ENCODE measurements at places on chromosomes 11 and 22.
A peak's percentile ranks its signal among the peaks of the same experiment; 100 is the strongest.

DNA sequence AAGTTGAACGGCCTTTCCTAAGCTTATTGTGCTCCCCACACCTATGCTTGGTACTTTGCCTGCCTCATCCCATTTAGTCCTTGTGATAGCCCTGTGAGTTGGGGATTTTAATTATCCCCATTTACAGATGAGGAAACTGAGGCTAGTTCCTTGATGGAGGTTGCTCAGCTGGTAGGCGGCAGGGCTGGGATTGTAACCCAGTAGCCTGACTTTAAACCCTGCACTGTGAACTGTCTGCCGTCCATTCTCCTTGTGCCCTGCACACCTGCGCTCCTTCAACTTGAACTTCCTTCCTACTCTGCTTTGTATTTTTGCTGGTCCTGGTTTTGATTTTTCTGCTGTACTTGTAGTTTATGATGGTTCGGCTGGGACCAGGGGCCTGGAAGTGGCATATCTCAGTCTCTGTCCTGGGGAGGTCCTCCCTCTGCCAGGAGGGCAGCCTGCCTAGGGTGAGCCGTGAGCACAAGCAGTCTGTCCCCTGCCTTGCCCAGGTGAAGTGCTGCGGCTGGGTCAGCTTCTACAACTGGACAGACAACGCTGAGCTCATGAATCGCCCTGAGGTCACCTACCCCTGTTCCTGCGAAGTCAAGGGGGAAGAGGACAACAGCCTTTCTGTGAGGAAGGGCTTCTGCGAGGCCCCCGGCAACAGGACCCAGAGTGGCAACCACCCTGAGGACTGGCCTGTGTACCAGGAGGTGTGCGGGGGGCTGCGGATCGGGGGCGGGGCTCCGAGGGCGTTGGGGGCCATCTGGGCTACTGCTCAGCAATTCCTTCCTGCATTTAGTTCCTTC is 52.4 kb downstream of the CD82 start:
- DNase-seq: no peak

DNA sequence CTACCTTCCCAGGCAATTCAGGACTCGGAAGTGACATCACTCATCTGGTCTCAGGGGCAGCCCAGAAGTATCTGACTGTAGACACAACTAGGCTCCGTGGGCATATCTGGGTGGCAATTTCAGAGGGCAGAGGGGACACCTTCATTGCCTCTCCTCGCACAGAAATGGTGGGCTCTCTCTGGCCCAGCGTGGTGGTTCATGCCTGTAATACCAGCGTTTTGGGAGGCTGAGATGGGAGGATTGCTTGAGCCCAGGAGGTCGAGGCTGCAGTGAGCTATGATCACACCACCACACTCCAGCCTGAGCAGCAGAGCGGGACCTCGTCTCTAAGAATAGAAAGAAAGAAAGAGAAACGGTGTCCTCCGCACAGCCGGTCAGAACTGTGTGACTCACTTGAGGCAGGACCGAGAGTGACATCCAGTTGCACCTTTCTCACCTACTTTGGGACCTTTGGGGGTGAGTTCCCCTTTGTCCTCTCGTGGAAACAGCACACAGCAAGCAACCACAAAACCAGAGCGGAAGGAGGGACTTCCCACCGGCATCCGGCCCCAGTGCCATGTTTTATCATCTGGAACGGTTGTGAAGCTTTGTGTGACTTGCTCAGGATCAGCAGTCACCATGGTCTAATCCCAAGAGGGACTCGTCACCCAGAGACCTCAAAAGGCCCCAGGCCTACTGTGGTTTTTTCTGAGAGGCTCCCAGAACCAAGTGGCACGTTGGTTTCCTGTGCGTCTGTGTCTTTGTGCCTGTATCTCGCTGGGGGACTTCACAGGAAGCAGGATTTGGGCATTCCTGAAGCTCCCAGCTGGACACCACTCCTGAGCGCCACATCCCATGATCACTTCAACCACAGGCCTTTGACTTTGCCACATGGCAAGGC is 38.4 kb upstream of the EMID1 start:
- DNase-seq: peak; percentile 39

DNA sequence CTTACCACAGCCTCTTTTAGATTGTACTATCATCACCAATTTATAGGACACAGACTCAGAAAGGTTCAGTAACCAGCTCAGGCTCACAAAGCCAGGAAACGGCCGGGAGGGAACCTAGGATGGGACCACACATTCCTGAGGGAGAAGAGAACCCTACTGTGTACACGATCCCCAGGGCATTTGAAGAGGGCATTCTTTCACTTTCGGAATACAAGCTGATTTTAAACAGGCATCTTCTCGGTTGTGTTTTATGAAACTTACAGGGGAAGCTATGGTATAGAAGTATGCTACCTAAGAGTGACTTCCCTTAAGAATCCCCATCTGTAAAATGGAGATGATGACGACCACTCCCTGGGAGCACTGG is 19.0 kb downstream of the SMCO4 start:
- no peak for DNase-seq

- DNase-seq: no peak
Observed at GRCh38 chr11:72754544-72755155, 2.4 kb upstream of the ARAP1 start.

GRCh38 chr11:110894224-110894623 is 182.0 kb upstream of the ARHGAP20 start:
- no peak for DNase-seq

DNA sequence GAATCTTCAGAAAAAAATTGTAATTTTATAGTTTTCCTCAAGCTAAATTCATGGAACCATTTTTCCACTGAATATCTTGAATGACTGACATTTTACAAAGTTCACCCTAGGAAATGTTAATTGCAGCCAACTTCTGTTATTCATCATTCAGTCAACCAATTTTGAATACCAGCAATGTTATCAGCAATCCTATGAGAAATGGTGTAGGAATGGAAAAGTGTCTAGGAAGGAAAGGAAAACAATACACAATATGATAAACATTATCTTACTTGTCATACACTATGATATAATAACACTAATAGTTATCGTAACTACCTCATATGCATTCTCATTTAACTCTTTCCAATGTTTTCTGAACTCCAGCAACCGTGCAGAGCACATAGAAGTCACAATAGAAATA is 790.5 kb upstream of the LRRC4C start:
- DNase-seq: no peak

DNA sequence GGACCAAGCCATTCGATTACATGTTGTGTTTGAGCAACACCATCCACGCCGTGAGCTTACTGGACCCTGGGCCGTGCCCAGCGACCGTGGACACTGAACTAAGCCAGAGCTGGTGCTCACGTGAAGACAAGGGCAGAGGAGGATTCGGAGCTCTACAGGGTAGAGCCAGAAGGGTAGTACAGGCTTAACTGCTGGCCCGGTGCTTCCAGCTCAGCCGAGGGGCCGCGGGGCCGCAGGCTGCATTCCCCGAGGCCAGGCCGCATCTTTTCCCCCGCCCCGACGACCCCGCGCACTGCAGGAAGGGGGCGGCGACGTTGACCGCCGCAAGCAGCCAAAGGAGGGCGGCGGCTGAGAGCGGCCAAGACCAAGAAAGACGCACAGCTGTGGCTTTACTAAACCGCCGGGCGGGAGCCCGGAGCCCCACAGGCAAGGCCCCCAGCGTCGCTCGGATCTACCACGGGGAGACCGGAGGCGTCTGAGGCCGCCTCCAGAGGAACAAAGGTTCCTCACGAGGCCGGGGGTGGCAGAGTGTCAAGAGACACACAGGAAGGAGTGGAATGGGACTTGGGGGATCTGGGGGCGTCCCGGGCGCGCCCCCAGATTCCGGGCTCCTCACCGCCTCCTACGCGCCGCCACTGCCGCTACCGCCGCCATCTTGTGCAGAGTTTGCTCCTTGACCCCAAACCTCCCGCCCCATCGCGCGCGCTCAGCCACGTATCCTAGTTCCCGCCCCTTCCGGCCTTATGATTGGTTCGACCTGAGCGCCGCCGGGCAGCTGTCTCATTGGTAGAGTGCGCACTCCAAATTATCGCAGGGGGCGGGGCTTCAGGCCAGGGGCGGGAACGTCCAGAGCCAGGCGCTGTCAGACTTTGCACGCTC is at the start of gene GANAB:
GANAB (minus strand) TSS at position 668 of the 879 bp plus-strand sequence; CDS start at position 654, 14 bp downstream.
- DNase-seq: peak; percentile 100

Measured in stimulated activated CD4-positive, alpha-beta T cell treated with anti-CD3 and anti-CD28 coated beads, Interleukin-2, amount 100 ng/mL, for 48 hours (primary cell).